ENCODE measurements at places on chromosomes 12 and 14.

DNA sequence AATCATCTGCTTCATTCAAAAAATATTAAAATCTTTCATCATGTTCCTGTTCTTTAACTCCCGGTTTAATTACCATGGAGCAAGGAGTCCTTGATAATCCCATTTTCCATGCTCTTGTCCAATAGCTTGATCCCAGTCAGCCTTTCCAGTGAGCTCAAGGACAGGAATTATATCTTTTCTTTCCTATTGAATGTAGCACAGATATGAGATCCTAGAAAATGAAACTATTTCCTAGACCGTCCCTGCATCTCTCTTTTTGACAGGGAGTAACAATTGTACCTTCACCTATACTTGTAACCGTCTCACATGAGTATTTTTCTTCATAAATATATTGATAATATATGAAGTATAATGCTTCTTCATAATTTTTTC is 35.6 kb downstream of the PIK3C2G start:
- DNase-seq: no peak

DNA sequence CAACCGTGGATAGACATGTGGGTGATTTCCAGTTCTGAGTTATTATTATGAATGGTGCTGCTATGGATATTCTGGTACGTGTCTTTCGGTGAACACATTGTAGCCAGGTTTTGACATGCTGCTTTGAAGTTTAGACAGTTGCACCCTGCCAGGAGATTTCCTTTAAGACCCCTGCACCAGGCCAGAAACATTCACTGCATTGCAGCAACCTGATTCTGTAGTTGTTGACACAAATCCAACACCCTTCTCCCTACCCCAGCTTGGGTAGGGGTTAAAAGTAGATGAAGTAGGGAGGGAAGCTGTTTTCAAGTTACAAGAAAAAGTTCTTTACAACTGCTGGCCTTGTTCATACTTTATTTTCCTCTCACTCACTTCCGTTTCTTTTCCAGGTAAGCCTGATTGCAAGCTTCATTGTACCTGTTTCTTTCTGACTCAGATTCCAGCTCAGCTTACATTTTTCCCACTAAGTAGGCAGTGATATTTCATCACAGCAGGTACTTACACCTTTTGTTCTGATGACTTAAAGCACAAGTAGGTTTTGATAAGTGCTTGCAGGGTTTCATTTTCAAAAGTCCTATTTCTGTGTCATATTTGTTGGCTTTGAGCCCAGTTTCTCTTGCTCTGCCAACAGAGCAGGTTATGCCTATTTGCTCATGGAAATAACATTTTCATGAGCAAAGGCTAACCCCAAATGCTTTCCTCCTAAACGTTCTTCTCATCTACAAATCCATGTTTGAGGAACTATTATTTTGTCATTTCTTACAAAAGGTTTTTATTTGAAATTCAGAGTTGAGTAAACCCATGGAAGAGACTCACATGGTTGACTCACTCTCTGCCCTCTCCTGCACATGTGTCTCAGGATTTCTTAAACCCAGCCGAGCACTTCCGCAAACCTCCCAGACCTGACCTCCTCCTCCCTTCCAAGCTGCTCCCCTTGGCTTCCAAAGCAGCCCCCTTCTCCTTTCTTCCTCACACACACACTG is 12.1 kb upstream of the LTA4H start:
- peak; percentile 94 for DNase-seq

DNA sequence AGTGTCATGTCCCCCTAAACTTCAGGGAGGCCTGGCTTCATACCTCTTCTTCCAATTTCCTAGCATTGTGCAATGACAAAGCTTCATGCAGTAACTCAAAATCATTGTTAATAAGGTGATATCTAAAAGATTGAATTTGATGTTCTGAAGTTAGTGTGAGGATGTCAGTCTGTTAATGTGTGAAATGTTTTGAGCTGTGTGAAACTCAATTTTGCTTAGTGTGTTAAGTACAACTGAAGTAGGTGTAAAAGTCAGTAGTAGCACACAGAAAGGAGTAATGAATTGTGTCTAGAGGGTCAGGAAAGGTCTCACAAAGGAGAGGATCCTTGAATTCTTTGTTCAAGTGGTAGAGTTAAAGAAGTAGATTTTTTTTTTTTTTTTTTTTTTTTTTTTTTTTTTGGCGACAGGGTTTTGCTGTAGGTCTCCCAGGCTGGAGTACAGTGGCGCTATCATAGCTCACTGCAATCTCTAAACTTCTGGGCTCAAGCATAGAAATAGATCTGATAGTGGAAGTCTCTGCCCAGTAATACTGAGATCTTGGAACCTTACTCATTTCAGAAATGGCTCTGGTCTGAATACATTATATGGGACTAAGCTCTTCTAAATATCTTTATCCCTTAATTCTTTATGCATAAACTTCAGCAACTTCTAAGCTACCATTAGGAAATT is 63.9 kb downstream of the FUT8 start:
- no peak for DNase-seq

DNA sequence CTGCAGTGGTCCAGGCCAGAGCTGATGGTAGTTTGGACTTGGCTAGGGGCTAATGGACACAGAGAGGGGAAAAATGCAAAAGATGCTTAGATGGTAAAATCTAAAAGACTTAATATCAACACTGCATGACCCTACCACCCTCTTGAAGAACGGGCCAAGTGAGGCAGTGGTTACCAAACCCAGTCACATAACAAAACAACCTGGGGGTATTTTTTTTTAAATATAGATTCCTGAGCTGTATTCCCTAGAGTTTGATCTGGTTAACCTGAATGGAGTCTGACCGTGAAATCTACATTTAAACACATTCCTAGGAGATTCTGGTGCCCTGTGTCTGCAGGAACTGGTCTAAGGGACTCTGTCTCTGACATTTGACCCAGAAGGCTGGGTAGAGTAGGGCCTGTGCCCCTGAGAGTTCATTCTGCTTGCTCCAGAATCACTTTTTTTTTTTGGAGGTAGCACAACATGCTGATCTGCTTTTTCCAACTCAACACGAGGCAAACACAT is 15.7 kb downstream of the ABHD4 start:
- DNase-seq: no peak

- DNase-seq: no peak
Measured at GRCh38 chr12:46523446-46523845, 150.9 kb upstream of the SLC38A2 start.

DNA sequence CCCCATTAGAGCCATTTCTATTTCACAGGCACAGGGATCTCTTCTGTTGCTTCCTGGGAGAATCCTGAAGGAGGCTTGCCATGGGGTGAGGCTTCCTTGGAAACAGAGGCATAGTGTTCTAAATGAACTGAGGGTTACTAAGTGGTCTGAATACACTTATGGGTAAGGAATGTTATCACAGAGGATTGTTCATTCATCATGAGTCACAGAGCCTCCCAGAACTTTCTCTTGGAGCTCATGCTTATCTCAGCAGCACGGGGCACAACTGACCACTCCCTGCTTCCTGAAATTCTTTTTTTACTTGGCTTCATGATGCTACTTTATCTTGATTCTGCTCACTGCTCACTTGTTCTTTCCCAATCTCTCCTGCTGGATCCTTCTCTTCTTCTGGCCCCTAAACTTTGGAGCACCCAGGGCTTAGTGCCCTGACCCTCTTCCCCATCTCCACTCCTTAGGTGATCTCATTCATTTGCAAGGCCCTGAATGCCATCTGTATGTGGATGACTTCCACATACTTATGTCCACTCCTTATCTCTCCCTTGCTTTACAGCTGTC is 57.9 kb downstream of the ANO6 start:
- no peak for DNase-seq

GRCh38 chr12:18101043-18101442 is 11.1 kb upstream of the RERGL start:
- no peak for DNase-seq

- no peak for DNase-seq
Measured at GRCh38 chr12:47739979-47740378, 14.7 kb upstream of the ENDOU start.

- DNase-seq: no peak
Measured at GRCh38 chr12:2051700-2052621, 826 bp upstream of the CACNA1C start.

- no peak for DNase-seq
Measured at GRCh38 chr12:31508436-31509150, 82.3 kb downstream of the DENND5B start.

GRCh38 chr12:93158065-93158843 is 219.5 kb upstream of the NUDT4 start:
- no peak for DNase-seq

DNA sequence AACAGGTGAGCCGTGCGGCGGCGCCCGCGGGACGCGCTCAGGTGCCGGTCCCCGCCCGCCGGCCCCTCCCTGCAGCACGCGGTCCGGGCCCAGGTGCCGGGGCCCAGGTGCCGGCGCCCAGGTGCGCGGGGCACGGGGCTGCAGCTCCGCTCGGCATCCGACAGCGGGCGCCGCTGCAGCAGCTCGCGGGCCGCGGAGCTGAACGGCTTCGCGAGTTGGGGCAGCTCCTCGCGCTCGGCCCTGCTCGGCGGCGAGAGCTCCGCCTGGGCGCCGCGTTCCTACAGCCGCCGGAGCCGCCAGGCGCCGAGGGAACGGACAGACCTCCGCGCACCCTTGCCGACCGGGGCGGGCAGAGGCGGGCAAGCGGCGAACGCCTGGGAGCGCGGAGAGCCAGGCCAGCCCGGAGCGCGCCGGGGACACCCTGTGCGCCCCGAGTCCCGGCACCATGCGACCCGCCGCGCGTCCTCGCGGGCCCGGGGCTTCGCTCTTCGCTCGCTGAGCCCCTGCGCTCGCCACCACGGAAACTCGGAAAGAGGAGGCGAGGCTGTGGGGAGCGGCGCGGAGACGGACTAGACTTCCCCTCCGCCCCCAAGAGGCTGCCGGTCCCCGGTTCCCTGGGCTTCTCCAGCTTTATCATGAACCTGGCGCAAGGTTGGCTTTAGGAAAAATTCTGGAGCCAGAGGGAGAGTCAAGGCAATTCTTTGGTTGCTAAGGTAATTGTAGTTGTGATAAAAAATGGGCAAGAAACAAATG is at the start of gene RGS6:
RGS6 (plus strand) TSS at position 201 of the 753 bp plus-strand sequence.
- no peak for DNase-seq

DNA sequence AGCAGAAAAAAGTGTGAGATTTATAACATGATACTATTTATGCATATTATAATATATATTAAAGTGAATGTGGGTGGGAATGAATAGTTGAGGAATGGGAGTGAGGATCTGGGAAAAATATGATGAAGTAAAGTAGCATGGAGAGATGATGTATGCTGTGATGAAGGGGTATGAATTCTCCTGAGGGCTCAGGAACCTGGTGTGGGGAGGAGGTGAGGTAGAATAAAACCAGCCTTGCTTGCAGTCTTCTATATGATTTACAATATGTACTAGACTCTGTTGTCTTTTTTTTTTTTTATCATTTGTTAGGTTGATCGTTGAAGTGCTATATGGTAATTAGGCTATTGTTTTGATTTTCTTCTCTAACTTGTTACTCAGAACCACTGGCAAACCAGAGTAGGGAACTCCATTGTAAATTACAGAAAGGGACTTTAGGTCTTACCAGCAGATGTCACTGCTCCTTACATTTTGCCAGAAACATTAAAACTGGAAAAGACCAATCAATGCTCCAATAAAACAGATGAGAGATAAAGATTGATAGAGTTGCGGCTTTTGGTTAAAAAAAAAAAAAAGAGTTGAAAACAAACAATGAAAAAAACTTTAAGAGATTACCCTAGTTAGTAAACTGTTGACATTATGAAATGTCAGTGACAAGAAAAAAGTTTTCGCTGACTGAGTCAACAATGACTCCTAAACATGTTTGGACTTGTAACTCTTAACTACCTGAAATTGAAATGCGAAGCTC is 39.9 kb downstream of the ATL1 start:
- DNase-seq: peak; percentile 24

GRCh38 chr12:93502802-93503623 is 35.7 kb downstream of the MRPL42 start:
- peak; percentile 59 for DNase-seq

DNA sequence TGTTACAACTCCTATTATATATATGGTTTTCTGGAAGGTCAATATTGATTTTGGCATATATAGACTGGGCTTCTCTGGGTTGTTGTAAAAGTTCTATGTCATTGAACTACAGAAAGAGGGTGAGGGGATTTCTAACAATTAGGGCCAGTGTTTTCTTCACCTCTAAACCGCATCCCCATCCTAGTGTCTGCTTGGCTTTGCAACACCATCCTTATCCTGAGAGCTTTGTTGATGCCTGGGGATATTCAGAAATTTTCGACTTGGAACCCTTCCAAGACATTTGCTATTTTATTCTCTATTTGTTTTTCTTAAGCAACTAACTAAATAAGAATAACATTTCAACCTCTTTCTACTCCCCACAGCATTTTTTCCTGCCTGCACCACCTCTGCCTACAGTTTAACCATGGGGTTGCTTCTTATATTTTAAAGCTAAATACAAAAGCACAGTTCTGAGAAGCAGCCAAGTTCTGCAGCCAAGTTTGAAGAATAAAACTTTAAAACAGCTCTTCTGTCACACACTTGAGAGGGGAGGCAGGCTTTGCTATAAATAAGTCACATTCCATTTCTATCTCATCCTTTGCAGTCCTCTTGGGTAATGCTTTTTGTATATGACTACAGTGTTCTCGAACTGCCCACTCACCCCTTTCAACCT is 53.4 kb downstream of the RGS6 start:
- DNase-seq: no peak

DNA sequence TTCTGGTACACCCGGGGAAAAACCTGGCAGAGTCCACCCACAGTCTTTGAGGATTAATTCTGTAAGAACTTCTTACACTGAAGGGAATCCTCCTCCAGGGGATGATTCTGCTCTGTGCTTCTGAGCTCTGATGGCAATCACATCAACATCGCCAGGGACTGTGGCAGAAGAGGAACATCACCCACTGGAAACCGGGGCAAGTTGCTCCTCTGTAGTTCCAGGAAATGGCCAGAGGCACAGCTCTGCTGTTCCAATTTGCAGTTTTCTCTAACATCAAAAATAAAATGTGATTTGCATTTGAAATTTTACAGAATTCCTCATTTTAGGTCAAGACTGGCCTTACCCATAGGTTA is 207.6 kb downstream of the DAD1 start:
- DNase-seq: peak; percentile 62

- DNase-seq: no peak
Measured at GRCh38 chr14:90179809-90180779, 76.3 kb upstream of the PSMC1 start.

DNA sequence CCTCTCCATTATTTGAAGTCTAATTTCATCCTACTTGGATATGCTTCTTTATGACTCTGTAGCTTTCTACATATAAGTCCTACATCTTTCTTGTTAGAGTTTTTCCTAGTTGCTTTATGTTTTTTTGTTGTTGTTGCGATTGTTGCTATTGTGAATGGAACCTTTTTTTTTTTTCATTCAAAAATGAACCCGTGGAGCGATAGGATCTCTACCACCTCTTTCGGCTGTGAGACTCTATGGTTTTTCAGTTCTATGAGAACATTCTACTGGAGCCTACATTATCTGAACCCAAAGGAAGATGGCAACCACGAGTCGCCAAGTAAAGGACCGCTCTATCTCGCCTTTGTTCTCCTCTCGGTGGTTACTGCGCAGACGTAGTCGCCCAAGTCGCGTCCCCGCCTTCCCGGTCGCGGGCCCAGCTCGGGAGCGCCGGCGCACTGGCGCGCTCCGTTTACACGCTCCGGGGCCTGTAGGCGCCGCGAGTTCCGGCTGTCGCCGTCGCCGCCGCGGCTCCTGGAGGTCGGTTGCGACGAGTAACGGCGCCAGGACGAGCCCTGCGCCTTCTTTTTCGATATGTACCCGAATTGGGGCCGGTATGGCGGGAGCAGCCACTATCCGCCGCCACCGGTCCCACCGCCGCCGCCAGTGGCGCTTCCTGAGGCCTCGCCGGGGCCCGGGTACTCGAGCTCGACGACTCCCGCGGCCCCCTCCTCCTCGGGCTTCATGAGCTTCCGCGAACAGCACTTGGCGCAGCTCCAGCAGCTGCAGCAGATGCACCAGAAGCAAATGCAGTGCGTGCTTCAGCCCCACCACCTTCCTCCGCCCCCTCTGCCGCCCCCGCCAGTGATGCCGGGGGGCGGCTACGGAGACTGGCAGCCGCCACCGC is at the start of gene YLPM1:
YLPM1 (plus strand) TSS at position 400 of the 886 bp plus-strand sequence; CDS start at position 574, 174 bp downstream.
- peak; percentile 98 for DNase-seq
